SK-N-SH treated with all-trans-retinoic acid at 6 μM for 48 hours (cell line): ENCODE measurements at places on chromosomes 1 and 21.

GRCh38 chr1:91171898-91172297, 150.1 kb upstream of the ZNF644 start:
- no peak for ATAC-seq

- ATAC-seq, result no peak
These were observed 304.8 kb downstream of the PTPRC start for GRCh38 chr1:198943484-198944187.

GRCh38 chr1:52127181-52128180, 14.4 kb upstream of the ZFYVE9 start:
- ATAC-seq, result peak; percentile 99

DNA sequence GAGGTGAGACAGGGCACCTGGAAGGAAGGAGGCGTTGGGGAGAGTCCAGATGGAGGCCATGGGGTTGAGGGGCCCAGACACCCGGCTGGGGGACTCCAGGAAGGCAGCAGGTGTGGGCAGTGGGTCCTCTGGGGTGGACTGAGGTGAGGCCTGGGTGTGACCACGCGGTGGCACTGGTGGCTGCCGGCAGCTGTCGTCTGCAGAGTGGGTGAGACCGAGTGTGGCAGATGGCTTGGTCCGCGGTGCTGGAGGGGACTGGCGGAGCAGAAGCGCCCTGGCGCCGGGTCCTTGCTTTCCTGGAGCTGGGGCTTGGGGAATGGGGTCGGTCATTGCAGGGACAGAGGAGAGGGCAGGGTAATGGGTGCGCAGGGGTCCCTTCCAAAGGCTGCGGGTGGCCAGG, 12.5 kb downstream of the AGRN start:
- peak; percentile 25 for ATAC-seq

DNA sequence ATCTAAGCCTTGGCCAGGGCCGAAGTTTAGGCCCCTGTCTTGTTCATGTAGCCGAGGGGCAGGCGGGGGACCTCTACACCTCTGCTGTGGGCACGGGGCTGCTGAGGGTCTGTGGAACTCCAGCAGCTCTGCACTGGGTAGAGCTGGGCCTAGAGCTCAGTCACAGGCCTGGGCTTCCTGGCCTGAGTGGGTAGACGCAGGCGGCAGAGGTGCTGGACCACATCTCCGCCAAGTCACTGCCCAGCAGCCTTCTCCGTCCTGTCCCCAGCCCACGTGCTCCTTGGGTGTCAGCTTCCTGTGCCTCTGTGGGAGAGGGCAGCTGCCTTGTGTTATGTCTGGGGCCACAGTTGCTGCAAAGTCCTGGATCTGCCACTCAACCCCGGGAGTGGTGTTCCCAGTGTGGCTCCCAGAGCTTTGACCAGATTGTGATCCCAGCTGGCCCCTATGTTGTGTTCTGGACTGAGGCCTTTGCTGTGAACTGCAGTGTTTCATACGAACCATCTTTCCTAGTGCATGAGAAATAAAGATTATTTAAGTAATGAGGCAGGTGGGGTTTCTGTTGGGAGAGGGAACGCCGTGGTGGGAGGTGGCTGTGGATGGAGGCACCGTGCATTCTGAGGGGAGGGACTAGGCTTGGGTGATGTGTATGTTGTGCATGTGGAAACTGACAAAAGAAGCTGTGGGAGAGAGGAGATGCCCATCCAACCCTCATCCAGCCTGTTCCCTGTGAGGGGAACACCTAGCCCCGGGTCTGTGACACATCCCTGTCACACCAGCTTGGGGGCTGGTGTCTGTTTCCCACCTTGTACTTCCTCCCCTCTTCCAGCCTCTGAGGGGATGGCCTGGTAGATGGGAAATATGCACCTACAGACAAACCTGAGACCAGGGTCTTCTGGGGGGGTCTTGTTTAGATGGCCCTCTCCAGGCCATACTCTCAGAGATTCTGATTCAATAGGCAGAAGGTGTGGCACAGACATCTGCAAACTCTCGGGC, 12.2 kb downstream of the AMPD2 start:
- ATAC-seq, result no peak

DNA sequence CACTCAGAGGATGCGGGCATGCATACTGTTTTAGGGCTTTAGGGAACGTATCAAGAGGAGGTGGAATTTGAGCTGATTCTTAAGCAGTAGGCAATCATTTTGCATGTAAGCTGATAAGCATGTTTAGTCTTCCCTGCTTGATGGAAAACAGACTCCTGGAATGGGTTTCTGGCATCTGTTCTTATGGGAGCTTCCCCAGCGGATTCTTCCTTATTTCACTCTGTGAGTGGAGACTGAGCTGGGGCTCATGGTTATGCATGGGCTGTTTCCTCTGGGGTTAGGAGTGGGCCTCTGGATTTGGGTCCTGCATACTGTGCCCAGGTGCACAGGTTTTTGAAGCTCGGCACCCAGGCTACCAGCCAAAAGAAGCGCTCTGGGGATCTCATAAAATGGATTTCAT, 93.4 kb downstream of the DIRAS3 start:
- ATAC-seq, result peak; percentile 93

- peak; percentile 24; the same call in 2 of the 3 replicates for ATAC-seq
These were observed 48.7 kb downstream of the RAP1GAP start for GRCh38 chr1:21620496-21620895.

GRCh38 chr21:42174173-42174572, 44.8 kb upstream of the ABCG1 start:
- ATAC-seq, result no peak

GRCh38 chr1:215568299-215568692, 1.2 kb downstream of the KCTD3 start:
- ATAC-seq, result peak; percentile 54

GRCh38 chr1:183598386-183598785, 8.1 kb upstream of the NCF2 start:
- ATAC-seq, result peak; percentile 59

- peak; percentile 85 for ATAC-seq
These were observed 13.2 kb upstream of the EPS8L3 start for GRCh38 chr1:109776911-109777310.

GRCh38 chr1:178230881-178231409, 137.0 kb downstream of the RASAL2 start:
- no peak for ATAC-seq

DNA sequence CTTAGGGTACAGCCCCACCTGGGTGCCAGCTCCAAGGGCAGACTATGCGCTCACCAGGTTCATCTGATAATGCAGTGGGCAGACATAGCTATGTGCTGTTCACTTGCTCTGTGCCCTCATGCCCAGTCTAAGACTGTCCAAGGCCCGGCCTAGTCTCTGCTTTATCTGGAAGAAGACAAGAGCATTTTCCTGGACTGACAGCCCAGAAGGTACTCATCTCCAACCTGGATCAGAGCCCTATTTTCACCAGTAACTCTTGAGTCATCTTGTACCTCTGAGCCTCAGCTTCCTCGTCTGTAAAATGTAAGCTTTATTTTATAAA, 28.5 kb upstream of the LRRC8C start:
- ATAC-seq, result peak; percentile 49

GRCh38 chr1:242535986-242536385, 11.5 kb upstream of the PLD5 start:
- ATAC-seq, result no peak

- ATAC-seq, result no peak
These were observed 813.4 kb downstream of the ADGRL2 start for GRCh38 chr1:82614090-82614489.

DNA sequence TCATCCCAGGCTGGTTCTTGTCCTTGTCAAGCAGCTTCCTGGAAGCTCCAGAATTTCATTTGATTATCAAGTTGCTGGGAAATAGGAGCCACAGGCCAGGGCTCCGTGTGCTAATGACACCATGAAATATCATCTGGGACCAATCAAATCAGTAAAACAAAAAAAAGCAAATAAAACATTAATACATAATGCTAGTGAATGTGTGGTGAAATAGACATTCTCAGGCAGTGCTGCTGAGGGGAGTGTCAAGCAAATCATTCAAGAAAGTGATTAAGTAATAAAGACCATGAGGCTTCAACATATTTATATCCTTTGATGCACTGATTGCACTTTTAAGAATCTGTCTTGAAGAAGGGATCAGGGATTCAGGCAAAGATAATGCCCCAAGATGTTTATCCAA, 213.7 kb downstream of the MATN1 start:
- ATAC-seq, result no peak

DNA sequence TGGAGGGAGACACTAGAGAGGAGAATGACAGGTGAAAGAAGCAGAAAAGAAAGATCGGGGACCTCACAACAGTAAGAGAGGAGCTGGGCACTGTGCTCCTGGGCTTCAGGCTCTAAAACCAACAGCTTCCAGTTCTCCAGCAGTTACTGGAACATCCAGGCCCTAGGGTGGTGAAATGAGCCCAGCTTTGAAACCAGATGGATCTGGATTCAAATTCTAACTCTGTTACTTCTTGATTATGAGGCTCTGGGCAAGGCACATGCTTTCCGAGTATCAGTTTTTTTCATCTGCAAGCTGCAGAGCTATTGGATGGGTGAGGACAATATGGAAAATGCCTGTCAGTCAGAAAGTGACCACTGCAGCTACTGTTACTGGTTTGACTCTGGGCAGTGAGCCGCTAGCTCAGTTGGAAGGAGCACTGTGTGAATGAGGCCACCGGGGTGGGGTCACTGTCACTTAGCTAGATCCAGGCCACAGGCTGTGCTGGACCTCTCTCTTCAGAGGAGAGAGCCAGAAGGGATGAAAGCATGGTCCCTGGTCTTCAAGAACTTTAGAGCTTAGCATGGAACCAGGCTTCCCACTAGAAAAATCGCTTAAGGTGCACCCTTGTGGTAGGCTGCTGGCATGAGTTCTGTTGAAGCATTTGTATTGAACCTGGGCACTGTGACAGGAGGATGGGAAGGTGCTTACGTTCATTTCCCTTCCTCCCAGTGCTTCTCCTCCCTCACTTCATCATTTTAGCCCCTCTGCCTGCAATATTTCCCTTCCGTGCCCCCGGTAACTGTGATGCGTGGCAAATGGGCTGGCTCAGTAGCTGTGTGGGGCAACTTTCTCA, 12.2 kb downstream of the PLEKHO1 start:
- ATAC-seq, result peak; percentile 8

- ATAC-seq, result no peak
These were observed 27.8 kb downstream of the ASAP3 start for GRCh38 chr1:23456226-23456625.

- no peak for ATAC-seq
These were observed 28.6 kb downstream of the AGPAT3 start for GRCh38 chr21:43893536-43894205.

GRCh38 chr1:40385437-40386358, 12.2 kb downstream of the SMAP2 start:
- no peak for ATAC-seq

GRCh38 chr21:46060596-46061061, 37.3 kb upstream of the COL6A2 start:
- ATAC-seq, result peak; percentile 30; the same call in 1 of the 3 replicates

- ATAC-seq, result no peak
These were observed 10.2 kb upstream of the SUSD4 start for GRCh38 chr1:223374064-223374610.

- no peak for ATAC-seq
These were observed 1.9 kb upstream of the DYRK1A start for GRCh38 chr21:37364722-37365121.

DNA sequence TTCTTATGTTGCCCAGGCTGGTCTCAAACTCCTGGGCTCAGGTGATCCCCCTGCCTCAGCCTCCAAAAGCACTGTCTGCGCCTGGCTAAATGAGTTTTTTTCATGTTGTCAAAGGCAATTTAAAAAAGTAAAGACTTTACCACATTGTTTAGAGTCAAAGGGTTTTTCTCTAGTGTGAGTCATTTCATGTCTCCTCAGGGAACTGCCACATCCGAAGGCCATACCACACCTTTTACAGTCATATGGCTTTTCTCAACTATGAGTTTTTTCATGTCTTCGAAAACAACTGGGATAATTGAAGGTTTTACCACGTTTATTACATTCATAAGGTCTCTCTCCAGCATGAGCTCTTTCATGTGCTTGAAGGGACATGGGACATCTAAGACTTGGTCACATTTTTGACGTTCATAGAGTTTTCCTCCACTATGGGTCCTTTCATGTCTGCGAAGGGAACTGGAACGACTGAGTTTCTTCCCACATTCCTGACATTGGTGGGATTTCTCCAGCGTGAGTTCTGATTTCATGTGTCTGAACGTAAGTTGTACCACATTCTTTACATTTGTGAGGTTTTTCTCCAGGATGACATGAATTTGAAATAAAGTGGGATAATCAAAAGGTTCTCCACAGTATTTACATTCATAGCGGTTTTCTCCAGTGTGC, 65.6 kb downstream of the UCHL5 start:
- ATAC-seq, result no peak

- no peak for ATAC-seq
These were observed 20.1 kb downstream of the PAFAH2 start for GRCh38 chr1:25977801-25978200.

GRCh38 chr1:12166834-12167492, at the start of gene TNFRSF1B:
TNFRSF1B (plus strand) TSS chr1:12166991; CDS start chr1:12167092, 101 bp downstream.
- peak; percentile 70 for ATAC-seq

GRCh38 chr1:218273762-218274479, 11.2 kb upstream of the RRP15 start:
- ATAC-seq, result no peak

DNA sequence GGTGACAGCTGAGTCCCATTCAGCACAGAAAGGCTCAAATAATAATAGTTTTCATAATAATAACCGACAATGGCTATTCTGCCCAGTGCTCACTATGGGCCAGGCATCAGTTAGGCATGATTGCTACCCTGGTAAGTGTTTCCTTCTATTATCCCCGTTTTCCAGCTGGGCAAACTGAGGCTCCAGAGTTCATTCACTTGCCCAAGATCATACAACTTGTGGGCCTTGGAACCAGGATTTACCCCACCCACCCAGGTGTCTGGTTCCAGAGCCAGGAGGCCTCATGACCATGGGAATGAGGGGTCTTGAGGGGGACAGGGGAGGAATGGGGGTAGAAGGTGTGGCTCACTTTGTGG, 518 bp downstream of the PLOD1 start:
- peak; percentile 48 for ATAC-seq
